ENCODE measurements at places on chromosomes 7 and 10.

GRCh38 chr10:52502237-52502636 is 188.2 kb downstream of the DKK1 start:
- DNase-seq, result no peak

GRCh38 chr10:64067009-64067606 is 545.9 kb downstream of the REEP3 start:
- no peak for DNase-seq

- no peak for DNase-seq
Observed at GRCh38 chr7:155470686-155471638, 13.0 kb downstream of the EN2 start.

DNA sequence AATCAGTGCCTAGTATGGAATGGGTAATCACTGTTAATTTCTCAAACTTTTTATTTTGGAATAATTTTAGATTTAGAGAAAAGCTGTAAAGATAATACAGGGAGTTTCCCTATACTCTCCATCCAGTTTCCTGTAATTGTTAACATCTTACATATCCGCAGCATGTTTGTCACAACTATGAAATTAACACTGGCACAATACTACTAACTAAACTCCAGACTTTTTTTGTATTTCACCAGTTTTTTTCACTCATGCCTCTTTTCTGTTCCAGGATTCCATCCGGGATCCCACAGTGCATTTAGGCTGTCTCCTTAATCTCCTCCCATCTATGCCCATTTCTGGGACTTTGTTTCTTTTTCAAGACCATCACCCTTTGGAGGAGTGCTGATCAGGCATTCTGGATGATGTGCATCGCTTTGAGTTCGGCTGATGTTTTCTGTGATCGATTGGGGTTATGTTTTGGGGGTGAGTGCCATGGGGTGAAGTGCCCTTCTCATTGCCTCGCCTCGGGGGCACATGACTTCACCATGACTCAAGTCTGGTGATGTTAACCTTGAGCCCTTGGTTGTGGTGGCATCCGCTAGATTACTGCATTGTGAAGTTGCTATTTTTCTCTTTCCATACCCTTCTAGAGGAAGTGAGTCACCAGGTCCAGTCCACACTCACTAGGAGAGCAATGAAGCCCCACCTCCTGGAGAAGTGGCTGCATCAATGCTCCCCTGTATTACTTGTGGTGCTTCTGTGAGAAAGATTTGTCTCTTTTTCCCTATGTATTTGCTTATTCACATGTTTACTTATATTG is 43.9 kb upstream of the GRB10 start:
- peak; percentile 97 for DNase-seq

DNA sequence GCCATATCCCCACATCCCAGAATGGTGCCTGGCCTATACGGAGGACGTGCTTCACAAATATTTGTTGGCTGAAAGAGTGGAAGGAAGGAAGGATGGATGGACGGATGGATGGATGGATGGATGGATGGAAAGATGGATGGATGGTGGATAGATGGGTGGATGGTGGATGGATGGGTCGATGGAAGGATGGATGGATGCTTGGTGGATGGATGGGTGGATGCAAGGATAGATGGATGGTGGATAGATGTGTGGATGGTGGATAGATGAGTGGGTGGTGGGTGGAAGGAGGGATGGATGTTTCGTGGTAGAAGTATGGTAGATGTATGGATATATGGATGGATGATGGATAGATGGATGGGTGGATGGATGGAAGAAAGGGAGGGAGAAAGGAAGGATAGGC is 10.8 kb downstream of the CHAT start:
- no peak for DNase-seq

DNA sequence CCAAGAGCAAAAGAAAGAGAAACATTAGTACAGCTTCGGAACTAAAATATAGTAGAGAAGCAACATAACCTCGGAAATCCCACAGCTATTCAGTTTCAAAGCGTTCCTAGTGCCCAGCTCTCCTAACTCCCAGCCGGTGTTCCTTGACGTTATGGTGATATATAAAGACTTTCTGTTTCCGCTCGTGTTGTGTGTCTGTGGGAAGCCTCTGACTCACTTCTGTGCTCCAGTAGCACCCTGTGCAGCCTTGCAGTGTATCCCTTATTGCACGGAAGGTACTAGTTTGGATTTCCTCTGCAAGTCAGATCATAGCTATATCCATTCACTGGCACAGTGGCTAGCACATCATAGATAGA is 535 bp downstream of the ASAH2B start:
- DNase-seq, result peak; percentile 71

DNA sequence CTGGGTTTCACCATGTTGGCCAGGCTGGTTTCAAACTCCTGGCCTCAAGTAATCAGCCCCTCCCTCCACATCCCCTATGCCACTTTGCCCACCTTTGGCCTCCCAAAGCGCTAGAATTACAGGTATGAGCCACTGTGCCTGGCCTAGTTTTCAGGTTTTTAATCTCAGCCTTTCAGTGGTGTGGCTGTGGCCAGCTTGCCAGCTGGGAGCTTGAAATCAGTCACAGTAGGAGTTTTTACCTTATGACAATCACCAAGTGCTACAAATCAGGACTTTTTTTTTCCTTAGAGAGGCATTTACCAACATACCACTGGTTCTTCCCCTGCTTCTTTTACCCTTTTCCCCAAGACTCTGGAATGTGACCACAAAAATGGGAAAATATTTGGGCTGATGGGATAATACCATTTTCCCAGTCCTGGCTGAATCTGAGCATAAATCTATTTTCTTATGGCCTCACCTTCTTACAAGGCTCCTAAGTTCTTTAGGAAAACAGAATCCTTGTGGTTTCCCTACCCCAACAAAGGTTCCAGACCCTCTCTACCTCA is 6.2 kb downstream of the STEAP4 start:
- DNase-seq, result no peak

DNA sequence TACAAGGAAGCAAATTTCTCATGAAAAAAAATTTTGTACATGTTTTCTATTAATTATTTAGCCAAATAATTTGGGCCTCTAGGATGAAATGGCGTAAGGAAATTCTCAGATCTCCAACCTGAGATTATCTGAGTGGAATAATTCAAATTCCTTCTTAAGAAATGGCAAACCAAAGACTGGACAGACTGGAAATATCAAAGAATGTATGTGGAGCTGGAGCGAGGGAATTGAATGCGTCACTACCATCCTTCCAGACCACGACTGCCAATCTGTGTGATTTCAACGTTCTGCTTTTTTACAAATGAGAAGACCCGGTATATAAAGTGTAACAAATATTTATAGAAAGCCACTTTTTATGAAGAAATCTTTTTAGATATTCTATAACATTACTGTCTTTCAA is 12.4 kb upstream of the BLNK start:
- DNase-seq, result no peak

- peak; percentile 0 for DNase-seq
Observed at GRCh38 chr7:106818736-106819135, 46.3 kb upstream of the PIK3CG start.

DNA sequence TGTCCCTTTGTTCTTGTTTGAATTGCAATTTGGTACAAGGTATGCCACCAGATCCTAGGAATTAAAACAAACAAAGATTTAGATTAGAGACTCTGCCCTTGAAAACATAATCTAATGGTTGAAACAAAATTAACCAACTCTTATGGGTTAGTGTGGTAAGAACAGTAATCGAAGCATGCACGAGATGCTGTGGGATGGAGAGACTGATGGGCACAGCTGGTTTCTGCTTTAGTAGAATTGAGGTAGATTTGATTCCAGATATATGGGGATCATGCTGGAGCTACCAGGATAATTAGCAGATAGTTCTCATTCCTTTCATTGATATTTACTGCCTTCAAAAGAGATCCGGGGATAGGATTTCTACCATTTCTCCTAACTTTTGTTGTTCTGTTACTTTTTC is 20.4 kb upstream of the SEMA4G start:
- no peak for DNase-seq

DNA sequence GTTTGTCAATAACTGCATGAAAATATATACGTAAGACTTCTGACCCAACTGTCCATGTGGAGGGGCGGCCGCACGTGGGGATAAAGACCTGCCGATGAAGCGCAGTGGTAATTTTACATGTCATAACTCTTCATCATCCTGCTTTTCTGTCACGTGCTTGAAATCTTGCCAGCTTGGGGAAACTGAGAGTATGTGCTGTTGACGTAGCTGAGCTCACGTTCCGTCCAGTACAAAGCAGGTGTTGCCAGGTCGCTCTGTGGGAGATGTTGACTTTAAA is 105.1 kb downstream of the INPP5A start:
- DNase-seq, result no peak

- no peak for DNase-seq
Observed at GRCh38 chr7:45698303-45699014, 124.3 kb downstream of the ADCY1 start.

GRCh38 chr7:79118143-79118542 is 335.3 kb downstream of the MAGI2 start:
- DNase-seq, result no peak
